ENCODE measurements at places on chromosomes 3 and 15.
A peak's percentile ranks its signal among the peaks of the same experiment; 100 is the strongest.

- DNase-seq, result no peak
Observed at GRCh38 chr3:39751286-39751685, 58.1 kb upstream of the MYRIP start.

GRCh38 chr15:78365917-78366316 is 25.8 kb downstream of the CRABP1 start:
- no peak for DNase-seq

GRCh38 chr3:135788146-135788545 is 177.4 kb upstream of the PPP2R3A start:
- DNase-seq, result no peak

- peak; percentile 52 for DNase-seq
Observed at GRCh38 chr3:195907934-195908693, at the start of gene TNK2. TNK2 (minus strand) TSS chr3:195908551; CDS start chr3:195888588, 19,963 bp downstream.

- DNase-seq, result no peak
Observed at GRCh38 chr3:3636815-3637214, 162.4 kb upstream of the LRRN1 start.

DNA sequence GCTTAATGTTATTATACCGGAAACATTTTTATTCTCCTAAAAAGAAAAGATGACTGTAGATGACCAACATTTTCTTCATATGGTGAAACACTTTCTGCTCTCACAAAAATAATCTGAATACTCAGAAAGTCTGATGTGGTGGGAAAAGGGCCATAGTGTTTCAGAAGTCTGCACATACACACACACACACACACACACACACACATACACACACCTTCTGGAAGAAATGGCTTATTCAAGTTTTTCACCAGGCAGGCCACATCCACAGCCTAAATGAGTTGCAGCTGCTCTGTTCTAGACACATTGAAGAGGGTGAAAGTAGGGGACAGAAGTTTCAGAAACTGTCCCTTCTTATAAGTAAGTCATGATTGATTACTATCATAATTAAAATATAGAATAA is 220.0 kb downstream of the ZMAT3 start:
- no peak for DNase-seq

- DNase-seq, result no peak
Observed at GRCh38 chr15:90966262-90966661, 11.6 kb downstream of the RCCD1 start.

GRCh38 chr3:12734960-12735359 is 24.1 kb downstream of the TMEM40 start:
- no peak for DNase-seq

DNA sequence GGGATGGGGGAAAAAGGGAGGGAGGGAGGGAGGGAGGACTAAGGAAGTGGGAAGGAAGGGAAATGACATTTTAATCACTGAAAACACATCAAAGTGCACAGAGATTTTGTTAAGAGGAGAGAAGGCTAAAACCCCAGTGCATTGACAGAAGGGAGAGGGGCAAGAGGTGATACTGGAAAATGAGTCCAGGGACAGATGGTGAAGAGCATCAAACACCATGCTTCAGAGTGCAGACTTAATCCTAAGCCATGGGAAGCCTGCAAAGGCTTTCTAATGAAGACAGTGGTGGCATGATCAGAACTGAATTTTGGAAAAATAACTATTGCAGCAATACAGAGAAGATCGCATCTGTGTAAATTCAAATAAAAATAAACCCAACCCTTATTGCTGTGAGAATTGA is 41.8 kb downstream of the HGD start:
- DNase-seq, result no peak
